ENCODE measurements at places on chromosomes 11 and 22.

DNA sequence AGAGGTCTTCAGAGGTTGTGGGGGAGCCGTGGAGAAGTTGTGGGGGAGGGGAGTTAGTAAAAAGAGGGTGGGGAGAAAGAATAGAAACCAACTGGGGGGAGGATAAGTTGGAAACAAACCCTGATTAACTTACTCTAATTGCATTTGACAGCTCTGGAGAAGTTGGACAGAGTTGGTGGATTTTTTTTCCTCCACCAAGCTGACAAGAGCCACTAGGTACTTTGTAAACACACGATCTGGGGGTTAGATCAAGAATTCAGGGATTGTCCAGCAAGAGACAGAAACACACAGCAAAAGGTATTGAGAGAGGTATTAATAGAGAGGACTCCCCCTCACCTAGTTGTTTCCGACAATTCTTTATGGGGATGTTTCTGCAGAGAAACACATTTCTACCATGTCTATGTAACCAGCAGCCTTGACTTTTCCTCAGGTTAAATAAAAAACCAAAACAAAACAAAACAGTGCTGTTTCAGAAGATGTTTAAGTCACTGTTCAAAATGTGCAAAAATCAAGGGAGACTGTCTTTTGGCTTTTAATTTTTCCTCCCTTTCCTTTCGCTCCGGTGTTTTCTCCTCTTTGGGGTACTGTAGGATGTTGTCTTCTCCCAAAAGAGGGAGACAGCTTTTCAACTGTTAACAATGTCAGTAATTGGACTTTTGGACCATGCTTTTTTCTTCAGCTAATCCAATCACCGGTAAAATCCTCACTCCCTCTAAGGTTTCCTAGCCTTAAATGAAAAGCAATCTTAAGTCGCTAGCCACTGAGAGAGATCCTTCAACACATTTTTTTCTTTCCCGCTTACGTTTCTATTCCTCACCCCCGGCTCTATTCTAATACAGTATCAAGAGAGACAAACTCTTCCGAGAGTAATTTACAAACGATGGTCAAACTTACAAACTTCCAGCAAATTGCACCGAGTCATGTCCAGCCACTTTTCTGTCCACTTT lies 708 bp downstream of the MAML2 start:
- no peak overlapping the region for H3K27ac ChIP-seq
- no peaks in the 10 kb centered on the region for H3K36me3 ChIP-seq
- peak overlapping the region; percentile 89 for H3K4me3 ChIP-seq
- peaks cover 4% of the 10 kb centered on the region for H3K4me1 ChIP-seq
- no peaks in the 10 kb centered on the region for H3K27me3 ChIP-seq

DNA sequence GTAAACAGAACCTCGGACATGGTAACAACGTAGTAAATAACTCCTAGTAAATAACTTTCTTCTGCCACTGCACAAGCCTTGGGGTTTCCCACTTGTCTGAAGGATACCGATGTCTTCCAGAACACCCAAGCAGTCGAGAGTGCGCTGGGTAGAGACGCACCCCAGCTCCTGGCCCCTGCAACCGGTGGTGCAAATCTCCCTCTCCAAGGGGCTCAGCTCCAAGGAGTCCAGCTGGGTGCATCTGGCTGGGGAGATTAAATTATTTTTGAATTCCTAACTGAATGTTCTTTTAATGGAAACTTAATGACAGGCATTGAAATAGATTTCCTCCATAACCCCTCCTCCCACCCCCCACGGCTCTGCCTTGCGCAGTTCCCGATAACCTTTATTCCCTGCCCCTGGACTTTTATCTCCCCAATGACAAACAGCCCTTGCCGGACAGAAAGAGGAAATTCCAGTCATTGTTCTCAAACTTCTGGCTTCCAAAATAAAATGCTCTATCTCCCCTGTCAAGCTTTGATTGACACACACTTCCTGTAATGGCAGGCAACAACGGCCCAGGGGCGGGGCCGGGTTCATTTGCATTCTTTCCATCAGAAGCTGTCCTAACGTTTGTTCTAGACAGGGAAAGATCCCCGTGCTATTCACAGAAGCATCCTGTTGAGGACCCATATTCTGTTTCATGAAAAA lies 31.2 kb downstream of the KCNJ1 start:
- H3K4me1 ChIP-seq: no peaks in the 10 kb centered on the region
- no peaks in the 10 kb centered on the region for H3K36me3 ChIP-seq
- H3K27ac ChIP-seq: no peak overlapping the region
- no peaks in the 10 kb centered on the region for H3K27me3 ChIP-seq

DNA sequence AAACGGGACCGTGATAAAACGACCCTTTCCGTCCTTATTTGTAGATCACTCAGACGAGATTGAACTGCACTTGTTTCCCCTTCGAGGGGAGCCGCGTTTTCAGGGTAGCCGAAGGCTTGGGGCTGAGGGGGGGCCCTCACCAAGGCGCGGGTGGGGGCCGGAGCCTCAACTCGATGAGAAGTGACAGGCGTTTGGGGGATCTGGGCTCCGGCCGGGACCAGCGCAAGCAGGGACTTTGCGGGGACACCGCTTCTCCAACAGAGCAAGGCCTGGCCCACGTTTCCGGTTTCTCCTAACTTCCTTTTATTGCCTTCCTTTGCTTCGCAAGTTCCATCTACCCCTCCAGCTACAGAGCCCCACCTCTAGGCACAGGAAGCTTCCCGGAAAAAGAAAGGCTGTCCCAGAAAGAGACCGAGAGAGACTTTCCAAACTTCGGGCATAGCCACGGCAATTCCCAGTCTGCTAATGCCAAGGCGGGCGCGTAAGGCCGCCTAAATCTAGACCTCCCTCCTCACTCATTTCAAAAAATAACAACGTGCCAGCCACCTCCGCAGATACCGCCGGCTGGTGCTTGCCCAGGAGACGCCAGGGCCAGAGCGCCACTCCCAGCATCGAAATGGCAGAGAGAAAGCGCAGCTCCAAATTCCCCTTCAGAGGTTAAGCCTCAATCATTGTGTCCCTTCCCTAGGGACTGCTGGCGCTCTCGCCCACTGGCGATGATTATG lies 6.6 kb downstream of the PAX6 start:
- no peaks in the 10 kb centered on the region for H3K36me3 ChIP-seq
- H3K27ac ChIP-seq: no peak overlapping the region
- H3K4me1 ChIP-seq: peaks cover 6% of the 10 kb centered on the region
- peaks cover 4% of the 10 kb centered on the region for H3K27me3 ChIP-seq
- DNase-seq: peak; percentile 30

DNA sequence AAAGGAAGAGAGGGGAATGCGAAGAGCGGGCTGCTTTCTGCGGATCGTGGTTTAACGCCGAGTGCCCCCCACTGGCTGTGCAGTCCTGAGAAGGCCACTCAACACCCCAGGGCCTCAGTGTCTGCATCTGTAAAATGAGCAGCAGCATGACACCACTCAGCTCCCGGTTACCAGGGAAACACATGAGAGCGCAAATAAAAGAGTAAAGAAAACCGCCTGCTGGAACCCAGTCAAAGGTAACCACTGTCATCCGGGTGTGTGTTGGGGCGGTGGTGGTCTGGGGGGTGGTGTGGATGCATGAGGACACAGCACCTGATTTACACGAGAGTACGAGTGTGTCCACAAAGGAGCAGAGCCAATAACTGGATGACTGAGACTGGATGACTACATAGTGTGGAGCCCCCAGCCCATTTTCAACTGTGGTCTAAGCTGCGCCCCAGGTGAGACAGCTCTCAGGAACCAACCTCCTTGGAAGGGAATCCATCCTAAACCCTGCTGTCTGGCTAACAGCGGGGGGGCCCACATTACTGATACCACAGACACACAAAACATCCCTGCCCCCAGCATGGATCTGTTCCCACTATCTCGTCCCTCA lies 5.7 kb downstream of the CELSR1 start:
- H3K36me3 ChIP-seq: no peaks in the 10 kb centered on the region
- peaks cover 8% of the 10 kb centered on the region for H3K4me1 ChIP-seq
- no peak overlapping the region for H3K27ac ChIP-seq
- no peak overlapping the region for H3K4me3 ChIP-seq
- peaks cover 10% of the 10 kb centered on the region for H3K27me3 ChIP-seq

DNA sequence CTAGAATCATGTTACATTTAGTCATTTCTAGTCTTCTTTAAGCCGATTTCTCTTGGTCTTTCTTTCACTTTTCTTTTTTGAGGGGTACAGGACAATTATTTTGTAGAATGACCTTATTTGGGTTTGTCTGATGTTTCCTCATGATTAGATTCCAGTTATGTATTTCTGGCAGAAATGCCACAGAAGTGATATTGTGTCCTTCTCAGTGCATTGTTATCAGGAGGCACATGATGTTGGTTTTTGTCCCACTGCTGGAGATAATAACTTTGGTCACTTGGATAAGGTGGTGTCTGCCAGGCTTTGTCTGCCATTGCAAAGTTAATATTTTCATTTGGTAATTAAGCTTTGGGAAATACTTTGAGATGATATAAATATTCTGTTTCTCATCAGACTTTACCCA lies 100.3 kb downstream of the RRM1 start:
- no peaks in the 10 kb centered on the region for H3K4me1 ChIP-seq
- no peak overlapping the region for H3K27ac ChIP-seq
- H3K36me3 ChIP-seq: no peaks in the 10 kb centered on the region

- H3K4me3 ChIP-seq: no peak overlapping the region
- H3K36me3 ChIP-seq: peaks cover 2% of the 10 kb centered on the region
- H3K27me3 ChIP-seq: no peaks in the 10 kb centered on the region
Measured at GRCh38 chr22:19991645-19992451, 24.8 kb downstream of the ARVCF start.

- no peaks in the 10 kb centered on the region for H3K4me1 ChIP-seq
- no peak overlapping the region for H3K4me3 ChIP-seq
Measured at GRCh38 chr11:7655253-7656217, 17.8 kb downstream of the CYB5R2 start.

GRCh38 chr11:112734207-112734606 lies 227.0 kb upstream of the NCAM1 start:
- no peaks in the 10 kb centered on the region for H3K4me1 ChIP-seq
- no peak overlapping the region for H3K27ac ChIP-seq
- peak; percentile 7 for DNase-seq
- no peaks in the 10 kb centered on the region for H3K36me3 ChIP-seq
- no peaks in the 10 kb centered on the region for H3K27me3 ChIP-seq
- H3K4me3 ChIP-seq: no peak overlapping the region

DNA sequence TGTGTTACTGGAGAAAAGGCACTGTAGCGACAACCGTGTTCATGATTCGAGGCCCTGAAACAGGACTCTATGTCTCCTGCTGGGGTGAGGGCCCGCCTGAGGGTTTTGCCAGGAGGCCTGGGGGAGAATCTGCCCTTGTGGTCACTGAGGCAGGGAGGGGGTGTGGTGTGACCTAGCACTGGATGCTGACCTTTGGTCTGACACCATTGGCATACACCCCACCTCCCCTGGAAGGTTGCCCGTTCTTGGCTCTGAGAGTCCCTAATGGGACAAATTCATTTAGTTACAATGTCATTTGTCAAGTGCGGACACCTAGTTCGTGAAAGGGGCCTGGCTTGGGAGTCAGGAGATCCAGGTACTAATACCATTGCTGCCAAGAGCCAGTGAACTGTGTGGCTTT lies 29.0 kb downstream of the NECTIN1 start:
- H3K27ac ChIP-seq: peak overlapping the region; percentile 84
- peaks cover 19% of the 10 kb centered on the region for H3K4me1 ChIP-seq
- DNase-seq: peak; percentile 55
- H3K4me3 ChIP-seq: no peak overlapping the region

DNA sequence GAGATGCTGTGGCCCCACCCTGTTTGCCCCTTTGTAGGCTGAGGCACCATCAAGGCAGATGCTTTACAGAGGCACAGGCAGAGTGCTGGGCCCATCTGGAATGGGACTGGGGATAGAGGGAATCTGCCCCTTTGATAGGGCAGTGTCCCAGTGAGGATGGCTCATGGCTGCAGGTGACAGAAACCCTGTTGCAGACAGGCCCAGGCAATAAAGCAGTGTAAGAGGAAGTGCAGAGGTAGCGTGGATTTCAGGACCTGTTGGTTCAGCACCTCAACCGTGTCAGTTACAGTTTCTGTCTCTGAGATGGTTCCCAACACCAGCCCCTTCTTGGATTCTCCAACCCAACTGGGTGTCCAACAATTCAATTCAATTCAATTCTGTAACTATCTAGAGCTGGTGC lies 25.1 kb downstream of the PRDM11 start:
- H3K36me3 ChIP-seq: no peaks in the 10 kb centered on the region
- no peak overlapping the region for H3K4me3 ChIP-seq
- DNase-seq: no peak
- H3K27ac ChIP-seq: no peak overlapping the region

DNA sequence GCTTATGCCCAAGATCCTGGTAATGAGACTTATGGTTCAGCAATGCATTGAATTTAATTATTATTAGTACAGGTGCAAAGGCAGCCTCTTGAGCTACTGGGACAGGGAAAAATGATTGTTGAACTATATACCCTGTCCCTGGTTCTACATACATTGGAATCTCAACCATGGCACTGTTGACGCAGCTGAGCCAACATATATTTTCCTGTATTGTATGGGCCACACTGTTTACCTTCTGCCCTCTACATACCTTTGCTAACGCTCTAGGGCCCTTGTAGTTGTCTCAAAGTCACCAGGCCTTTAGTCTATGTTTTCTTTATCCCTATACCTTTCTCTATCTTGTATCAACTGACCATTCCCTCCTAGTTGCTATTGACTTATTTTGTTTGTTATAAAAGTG lies 22.6 kb downstream of the KREMEN1 start:
- H3K36me3 ChIP-seq: no peaks in the 10 kb centered on the region
- no peak overlapping the region for H3K4me3 ChIP-seq
- H3K4me1 ChIP-seq: peaks cover 20% of the 10 kb centered on the region
- DNase-seq: no peak
- H3K27me3 ChIP-seq: no peaks in the 10 kb centered on the region

DNA sequence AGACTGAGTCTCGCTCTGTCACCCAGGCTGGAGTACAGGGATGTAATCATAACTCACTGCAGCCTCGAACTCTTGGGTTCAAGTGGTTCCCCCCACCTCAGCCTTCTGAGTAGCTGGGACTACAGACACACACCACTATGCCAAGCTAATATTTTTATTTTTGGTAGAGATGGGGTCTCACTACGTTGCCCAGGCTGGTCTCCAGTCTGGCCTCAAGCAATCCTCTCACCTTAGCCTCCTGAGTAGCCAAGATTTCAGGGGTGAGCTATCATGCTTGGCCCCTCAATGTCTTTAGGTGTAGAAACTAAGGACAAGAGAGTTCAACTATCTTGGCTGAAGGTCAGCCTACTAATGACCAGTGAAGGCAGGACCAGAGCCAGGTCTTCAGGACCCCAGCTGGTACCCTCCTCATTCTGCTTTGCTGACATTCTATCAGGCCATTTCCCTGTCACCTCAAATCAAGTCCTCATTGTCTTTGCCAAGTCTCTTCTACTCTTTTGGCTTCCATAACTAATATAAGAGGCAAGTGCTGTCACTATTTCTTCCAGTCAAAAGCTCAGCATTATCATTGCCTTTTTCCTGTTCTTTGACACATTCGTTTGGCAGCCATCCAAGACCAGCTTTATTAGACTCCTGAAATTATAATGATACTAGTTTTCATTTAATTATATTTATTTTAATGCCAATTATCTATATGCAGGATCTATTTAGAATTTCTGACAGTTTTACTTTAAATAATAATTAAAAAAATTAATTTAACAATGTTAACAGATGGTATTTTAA lies 264.2 kb upstream of the PITPNB start:
- H3K27ac ChIP-seq: no peak overlapping the region
- H3K4me3 ChIP-seq: no peak overlapping the region
- no peaks in the 10 kb centered on the region for H3K27me3 ChIP-seq
- H3K36me3 ChIP-seq: no peaks in the 10 kb centered on the region
- peaks cover 17% of the 10 kb centered on the region for H3K4me1 ChIP-seq

Data from small intestine (tissue), 16 donors.